Activated T-cell treated with anti-CD3 and anti-CD28 coated beads, Interleukin-2, amount 50 U/mL, for 1 hour (primary cell): ENCODE measurements at places on chromosomes 1 and 21.

GRCh38 chr1:87169263-87169910, 159.3 kb upstream of the LMO4 start:
- DNase-seq = no peak

DNA sequence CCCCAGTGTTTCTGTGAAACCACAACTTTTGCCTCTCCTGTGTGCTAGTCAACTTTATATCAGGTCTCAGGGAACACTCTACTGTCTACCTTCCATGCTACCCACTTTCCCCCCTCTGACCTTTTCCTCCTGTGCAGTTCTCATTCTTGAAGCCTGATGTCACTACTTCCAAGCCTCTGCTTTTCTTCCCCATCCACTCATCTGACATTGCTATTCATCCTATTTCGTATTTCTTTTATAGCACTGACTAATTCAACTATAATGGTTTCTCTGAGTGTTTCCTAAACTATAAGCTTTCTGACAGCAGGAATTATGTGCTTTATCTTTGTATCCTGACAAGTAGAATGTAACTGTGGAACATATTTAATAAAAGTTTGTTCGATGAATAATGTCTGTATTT, 18.2 kb upstream of the DPH5 start:
- no peak for DNase-seq

DNA sequence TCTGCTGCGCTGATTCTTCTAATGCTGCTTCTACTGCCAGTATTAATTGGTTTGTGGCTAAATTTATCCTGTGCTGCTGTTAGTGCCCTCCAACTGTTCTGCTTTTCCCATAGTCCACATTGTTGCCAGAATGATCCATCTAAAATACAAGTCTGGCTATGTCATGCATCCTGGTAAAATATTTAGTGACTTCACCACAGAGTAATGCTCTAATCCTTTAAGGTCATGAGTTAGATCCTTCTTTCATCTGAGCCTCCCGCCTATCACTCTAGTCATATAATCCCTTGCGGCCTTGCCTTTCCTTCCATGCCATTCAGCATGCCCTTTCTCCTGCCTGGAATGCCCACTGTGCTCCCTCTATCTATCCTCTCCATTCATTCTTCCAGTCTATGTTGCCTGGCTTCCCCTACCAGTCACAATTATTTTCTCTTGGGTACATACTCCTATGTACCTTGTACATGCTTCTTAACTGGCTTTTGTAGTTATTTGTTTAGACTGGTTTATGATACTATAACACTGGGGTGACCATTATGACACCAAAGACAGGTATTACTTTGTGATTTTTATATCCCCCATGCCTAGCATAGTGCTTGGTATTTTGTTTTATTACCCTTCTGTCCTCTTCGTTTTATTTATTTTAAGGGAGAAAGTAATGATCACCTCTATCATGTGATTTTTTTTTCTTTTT, 144.0 kb downstream of the MAGI3 start:
- no peak for DNase-seq

GRCh38 chr1:87853576-87854351, 525.1 kb downstream of the LMO4 start:
- no peak for DNase-seq

DNA sequence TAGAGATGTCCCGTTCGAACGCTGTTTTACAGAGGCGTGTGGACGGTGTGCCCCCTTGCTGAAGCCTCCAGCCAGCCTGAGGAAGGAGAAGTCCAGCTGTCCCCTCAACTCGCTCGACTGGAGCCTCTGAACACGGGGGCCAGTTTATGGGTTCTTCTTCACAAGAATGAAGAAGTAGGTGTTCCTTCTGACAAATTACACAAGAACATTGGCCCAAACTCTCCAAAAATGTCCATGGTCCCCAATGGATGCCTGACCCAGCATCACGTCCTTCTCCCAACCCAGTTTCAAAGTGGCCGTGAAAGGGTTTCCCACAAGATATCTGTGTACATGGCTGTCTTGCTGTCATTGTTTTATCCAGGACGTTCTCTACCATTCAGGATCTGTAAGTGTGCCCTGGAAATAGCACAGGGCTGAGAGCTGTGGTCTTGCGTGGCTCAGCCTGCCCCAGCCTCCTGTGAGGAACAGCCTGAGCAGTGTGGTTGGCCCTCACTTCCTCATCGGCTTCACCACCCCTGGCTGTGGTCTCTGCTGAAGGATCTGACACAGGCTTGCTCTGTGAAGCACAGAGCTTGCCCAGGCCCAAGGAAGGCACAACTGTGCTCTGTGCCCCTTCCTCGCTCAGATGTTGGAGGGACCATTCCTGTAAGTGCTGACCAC, 1.0 kb upstream of the S100B start:
- peak; percentile 52 for DNase-seq

GRCh38 chr1:12528021-12528852, 89.8 kb downstream of the DHRS3 start:
- no peak for DNase-seq

DNA sequence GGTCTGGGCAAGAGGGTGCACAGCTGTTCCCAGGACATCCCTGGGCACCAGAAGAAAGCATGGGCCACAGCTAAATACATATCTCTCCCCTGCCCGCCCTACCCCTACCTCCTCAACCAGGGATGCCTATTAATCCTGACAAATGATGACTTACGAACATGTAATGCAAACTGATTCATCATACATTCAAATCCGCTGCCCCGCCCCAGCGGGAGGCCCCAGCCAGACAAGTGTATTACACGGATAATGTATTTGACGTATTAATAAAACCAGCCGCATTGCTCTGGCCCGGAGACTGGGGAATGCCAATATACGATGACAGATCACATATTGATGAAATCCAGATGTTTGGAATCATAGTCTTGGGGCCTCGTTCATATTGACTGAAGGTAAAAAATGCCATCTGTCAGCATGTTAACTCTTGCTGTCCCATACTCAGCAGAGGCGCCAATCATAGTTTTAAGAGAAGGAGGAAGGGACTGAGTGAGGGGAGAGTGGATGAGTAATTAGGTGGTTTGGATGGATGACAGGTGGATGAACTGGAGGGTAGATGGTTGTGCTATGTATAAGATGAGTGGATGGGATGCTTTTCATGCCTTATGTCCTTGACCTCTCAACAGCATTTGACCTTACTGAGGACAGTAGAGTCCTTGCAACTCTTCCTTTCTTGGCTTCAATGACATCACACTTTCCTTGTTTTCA, 68.2 kb downstream of the TMEM53 start:
- DNase-seq = no peak

- no peak for DNase-seq
These were observed 13.4 kb downstream of the INSL5 start for GRCh38 chr1:66787641-66788040.

DNA sequence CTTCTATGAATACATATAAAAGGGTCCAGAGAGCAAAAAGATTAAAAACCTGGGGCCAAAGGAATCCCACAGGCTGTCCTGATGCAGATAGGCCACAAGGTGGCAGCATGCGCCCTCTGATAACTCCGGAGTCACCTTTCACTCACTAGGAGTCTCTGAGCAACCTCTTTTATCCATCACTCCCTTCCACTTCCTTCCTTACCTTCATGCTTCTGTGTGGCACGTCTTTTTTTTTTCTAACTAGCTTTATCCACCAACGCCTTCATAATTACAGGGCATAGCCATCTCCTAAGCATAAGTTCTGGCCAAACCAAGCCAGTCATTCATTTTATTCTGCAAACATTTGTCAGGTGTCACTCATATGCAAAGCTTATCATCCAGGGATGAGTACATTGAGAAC, 3.9 kb upstream of the PGLYRP4 start:
- peak; percentile 59 for DNase-seq

- peak; percentile 49 for DNase-seq
These were observed 41.8 kb upstream of the ATF3 start for GRCh38 chr1:212566522-212567479.

GRCh38 chr1:11478571-11479374, at the start of gene DISP3:
Gene DISP3 (plus strand): TSS chr1:11479155. CDS start chr1:11500993, 21,838 bp downstream.
- peak; percentile 75 for DNase-seq

DNA sequence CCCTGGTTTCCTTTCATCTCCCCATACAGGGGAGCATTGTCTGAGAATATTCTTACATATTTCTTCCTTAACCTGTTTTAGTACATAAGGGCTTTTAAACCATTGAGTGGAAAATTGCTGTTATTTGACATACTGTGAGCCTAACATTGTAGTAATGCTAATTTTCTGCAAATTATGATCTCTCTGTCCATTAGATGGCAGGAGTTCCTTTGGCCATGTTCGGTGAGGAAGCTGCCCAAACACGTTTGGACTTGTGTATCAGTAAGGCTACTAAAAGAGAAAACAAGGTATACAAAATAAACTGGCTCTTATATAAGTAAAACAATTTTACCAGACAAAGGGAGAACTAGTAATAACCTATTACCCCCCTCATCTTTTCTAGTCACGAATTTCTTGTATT, 29.2 kb downstream of the CDC7 start:
- DNase-seq = no peak
